GM12878 (cell line): ENCODE measurements at places on chromosomes 5 and 9.

DNA sequence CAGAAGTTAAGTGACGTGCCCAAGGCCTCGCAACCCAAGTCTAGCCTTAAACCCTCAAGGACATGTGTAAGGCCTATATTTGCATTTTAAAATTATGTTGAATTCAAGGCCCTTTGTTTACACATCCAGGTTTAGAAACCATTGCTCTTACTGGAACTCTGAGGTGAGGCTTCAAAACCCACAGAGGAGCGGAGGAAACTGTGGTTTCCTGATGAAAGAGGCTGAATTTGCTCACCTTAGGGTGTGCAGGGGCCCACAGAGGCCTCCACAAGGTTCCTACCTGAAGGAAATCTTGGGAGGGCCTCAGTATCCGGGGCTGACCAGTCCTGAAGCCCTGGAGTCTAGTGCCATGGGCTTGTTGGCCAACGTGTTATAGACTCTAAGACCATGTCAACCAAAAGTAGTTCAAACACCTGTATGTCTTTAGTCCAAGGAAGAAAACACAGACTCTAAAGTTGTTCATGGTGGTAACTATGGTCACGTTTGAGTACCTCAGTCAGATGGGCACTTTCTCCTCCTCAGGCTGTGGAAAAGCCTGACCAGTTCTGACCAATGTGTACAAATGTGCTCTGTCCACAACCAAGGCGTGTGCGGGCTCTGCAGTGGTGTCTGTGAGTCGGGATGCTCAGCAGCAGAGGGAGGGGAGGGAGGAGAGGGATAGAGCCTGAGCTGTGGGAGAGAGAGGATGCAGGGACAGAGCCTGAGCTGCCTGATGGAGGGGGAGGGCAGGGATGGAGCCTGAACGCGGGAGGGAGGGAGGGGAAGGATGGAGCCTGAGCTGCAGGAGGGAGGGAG lies 124.6 kb upstream of the ERCC6L2 start:
- peak; percentile 11 for DNase-seq
- no peak overlapping the region for H3K4me3 ChIP-seq
- no peak overlapping the region for H3K27ac ChIP-seq
- peaks cover 11% of the 10 kb centered on the region for H3K4me1 ChIP-seq

DNA sequence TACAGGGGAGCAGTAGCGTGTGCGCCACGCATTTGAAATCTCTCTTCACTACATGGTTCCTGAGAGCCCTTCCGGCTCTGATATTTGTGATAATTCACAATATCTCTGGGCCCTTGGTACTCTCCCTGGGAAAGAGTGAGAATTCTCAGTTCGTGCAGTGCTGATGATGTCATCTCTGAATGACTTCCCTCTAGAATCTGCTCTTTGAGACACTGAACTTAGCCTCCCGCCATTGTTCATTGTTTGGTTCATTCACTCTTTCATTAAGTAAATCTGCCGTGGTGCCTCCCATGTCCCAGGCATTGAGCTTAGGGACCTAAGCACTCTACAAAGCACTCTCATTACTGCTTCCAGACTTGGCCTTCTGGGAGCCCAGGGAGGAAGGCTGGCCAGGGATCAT lies 94.0 kb downstream of the PPARGC1B start:
- no peaks in the 10 kb centered on the region for H3K27me3 ChIP-seq
- no peak overlapping the region for H3K4me3 ChIP-seq

DNA sequence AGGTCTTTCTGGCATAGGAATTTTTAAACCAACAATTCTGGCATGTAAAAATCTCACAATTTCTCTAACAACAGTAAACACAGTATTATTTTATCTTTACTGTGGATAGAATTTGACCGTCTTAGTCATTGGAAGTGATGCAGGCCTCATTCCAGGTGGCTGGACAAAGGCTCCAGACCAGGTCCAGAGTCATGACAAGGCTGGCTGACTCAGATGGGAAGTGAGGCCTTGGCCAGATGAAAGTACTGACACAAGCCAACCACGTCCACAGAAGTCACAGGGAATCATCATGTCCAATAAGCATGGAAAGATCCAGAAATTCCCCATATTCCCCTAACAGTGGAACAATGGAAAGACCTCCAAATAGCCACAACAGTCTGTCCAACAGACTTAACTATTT lies 12.4 kb downstream of the SPOCK1 start:
- no peak overlapping the region for H3K27ac ChIP-seq
- H3K36me3 ChIP-seq, result no peaks in the 10 kb centered on the region
- no peaks in the 10 kb centered on the region; the same call in 1 of the 2 replicates for H3K27me3 ChIP-seq

GRCh38 chr5:1541702-1542400 lies 18.1 kb upstream of the LPCAT1 start:
- no peaks in the 10 kb centered on the region for H3K36me3 ChIP-seq
- peaks cover under 1% of the 10 kb centered on the region; the same call in 1 of the 2 replicates for H3K4me1 ChIP-seq

DNA sequence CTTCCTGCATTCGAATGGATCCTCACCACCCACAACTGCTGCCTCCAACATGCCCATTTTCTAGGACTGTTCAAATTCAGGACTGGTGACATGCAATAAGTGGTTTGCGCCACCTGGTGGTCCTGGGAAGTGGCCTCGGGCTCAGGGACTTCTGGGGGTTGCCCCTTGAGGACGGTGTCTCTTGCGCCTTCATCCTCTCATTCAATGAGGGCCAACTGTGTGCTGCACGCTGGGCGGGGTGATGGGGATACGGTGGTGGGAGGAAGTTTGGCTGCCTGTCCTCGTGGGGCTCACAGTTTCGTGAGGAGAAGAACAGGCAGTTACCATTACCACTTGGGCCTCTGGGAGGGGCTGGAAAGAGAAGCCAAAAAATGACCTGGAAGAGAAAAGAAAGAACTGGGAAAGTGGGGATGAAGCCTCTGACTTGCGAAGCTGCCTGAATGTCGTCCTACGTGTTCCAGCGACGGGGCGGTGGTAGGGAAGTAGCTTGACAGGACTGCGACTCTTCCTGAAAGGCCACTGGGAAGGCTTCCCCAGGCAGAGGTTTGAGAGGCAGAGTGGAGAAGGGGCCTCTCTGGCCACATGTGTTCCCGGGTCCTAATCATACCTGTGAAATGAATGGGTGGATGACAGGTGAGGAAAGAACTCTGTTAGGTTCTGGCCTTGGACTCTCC lies 49.0 kb downstream of the PSD2 start:
- no peak overlapping the region for H3K4me3 ChIP-seq
- peak; percentile 23 for DNase-seq
- H3K4me1 ChIP-seq, result peaks cover 12% of the 10 kb centered on the region
- H3K36me3 ChIP-seq, result no peaks in the 10 kb centered on the region

DNA sequence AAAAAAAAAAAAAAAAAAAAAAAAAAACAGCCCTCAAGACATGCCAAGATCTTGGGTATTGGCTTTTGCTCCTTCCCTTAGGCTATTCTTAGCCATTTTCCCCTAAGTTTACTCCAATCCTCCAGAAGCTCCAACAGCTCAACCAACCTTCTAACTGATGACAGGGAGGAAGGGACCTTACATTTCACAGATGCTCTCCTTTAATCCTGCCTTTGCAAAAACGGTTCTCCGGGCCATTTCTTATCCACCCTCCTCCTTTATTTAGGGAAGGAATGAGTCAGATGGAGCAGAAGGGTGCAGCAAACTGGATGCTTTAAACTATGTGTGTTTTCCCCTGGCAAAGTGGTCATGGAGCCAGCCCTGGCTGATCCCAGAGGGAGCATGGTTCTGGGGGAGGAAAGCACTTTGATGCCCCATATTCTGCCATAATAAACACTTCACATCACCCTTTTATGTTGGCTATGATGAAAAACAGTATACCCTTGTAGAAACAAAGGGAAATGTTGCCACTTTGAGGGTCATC lies 369.4 kb upstream of the DMAC1 start:
- DNase-seq, result no peak
- no peak overlapping the region for H3K4me3 ChIP-seq
- no peaks in the 10 kb centered on the region for H3K27me3 ChIP-seq
- H3K4me1 ChIP-seq, result no peaks in the 10 kb centered on the region
- no peak overlapping the region for H3K27ac ChIP-seq
- no peaks in the 10 kb centered on the region for H3K36me3 ChIP-seq

DNA sequence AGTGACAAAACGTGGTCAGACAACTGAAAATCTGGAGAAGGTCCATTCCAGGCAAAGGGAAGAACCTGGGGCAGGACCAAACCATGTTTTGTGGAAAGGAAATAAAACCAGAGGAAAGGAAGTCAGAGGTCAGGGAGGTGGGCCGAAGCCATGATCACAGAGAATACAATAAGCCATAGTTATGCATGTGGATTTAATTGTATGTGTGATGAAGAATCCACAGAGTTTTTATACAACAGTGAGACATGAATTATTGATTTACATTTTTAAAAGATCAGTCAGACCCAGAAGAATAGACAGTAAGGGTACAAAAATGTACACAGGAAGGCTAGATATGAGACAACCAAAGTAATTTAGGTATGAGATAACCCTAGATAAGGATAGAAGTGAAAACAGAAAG lies 20.8 kb downstream of the TTC33 start:
- H3K27ac ChIP-seq, result no peak overlapping the region
- H3K4me3 ChIP-seq, result no peak overlapping the region
- no peaks in the 10 kb centered on the region for H3K4me1 ChIP-seq

GRCh38 chr5:6837519-6838110 lies 124.4 kb downstream of the TENT4A start:
- no peak overlapping the region for H3K27ac ChIP-seq
- no peak overlapping the region for H3K4me3 ChIP-seq
- peaks cover 1% of the 10 kb centered on the region for H3K27me3 ChIP-seq
- H3K36me3 ChIP-seq, result no peaks in the 10 kb centered on the region
- DNase-seq, result no peak
